ENCODE measurements at places on chromosomes 16 and 17.

DNA sequence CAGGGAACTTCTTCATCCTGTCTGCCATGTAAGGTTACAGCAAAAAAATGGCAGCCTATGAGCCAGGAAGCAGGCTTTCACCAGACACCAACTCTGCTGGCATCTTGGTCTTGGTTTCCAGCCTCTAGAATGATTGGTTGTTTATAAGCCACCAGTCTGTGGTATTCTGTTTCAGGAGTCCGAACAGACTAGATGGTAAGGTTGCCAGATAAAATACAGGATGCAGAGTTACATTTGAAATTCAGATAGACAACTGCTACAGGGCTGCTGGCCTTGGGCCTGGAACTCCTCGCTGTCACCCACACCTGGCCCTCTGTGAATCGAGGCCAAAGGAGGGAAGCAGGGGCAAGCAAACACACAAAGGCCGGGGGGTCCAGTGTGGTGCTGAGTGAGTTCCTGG is 478.8 kb upstream of the CCL2 start:
- DNase-seq: no peak

DNA sequence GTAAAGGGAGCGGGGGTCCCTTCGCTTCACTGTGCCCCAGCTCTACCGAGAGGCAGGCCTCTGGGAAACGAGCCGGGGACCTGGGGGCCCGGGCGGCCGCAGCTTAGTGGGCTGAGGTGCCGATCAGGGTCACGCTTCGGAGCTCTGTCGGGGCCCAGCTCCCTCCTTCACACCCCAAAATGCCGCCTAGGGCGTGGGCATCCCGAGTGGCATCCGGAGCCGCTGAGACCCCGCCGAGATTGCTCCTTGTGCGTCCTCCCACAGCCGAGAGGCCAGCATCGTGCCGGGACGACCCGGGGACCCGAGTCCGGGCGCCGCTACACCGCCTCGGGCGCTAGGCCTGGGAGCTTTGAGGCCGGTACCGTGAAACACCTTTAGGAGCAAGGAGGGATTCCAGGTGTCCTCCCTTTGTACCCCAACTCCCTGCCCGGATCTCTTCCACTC is 1.3 kb downstream of the SALL1 start:
- DNase-seq: no peak

DNA sequence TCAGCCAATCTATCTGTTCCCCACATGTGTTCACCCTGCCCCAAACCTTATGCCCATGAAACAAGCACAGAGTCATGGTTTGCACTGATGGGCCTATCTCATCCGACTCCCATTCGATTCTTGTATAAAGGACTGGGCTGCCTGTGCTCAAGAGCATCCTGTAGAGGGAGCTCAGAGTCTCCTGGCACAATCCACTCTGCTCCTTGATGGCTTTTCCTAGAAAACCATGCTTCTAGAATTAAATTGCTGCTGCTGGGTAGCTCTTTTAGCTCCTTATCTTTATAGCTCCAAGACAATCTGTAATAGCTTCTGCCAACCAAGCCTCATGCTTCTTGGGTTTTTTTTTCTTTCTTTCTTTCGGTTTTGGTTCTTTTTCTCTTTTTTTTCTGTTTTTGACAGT is 9.7 kb downstream of the ZNF19 start:
- DNase-seq: peak; percentile 59

GRCh38 chr17:57522042-57523005 is 222.8 kb downstream of the CCDC182 start:
- DNase-seq: no peak

GRCh38 chr17:57121308-57122042 is 36.4 kb downstream of the AKAP1 start:
- DNase-seq: peak; percentile 56

DNA sequence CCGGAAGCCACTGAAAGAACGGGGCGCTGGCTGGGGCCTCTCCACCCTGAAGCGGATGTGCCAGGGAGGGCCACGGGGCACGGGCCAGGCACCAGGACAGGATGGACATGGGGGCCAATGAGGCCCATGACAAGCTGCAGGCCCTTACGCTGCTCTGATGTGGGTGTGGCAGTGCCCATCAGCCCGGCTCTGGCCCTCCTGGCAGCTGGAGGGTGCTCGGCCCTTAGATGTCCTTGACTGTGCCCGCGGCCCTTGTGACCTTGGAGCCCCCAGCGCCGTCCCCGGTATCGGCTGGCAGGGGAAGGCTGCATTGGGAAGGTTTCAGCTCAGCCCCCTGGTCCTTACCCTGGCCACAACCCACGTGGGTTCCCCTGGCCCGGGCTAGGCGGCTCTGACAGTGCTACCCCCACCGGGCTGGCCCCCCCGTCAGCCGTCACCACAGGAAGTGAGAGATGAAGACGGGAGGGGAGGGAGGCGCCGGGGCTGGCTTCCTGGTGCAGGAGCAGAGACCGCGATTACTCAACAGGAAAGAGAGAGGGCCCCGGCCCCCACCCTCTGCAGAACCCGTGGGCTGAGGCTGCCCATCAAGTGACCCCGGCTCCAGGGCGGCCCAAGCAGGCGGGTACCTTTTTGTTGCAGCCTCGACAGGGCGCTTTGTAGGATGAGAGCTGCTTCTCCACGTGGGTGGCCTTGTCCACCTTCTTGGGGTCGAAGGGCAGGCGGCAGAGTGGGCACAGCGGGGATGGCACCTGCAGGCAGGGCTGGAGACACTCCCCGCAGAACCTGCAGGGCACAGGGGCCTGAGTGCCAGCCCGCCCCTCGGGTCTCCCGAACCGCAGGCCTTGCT is 5.3 kb downstream of the RNF166 start:
- DNase-seq: peak; percentile 78

GRCh38 chr16:85390511-85391174 is 222.5 kb upstream of the GSE1 start:
- no peak for DNase-seq

- DNase-seq: no peak
These were observed 5.5 kb downstream of the SLC38A10 start for GRCh38 chr17:81289627-81290026.

DNA sequence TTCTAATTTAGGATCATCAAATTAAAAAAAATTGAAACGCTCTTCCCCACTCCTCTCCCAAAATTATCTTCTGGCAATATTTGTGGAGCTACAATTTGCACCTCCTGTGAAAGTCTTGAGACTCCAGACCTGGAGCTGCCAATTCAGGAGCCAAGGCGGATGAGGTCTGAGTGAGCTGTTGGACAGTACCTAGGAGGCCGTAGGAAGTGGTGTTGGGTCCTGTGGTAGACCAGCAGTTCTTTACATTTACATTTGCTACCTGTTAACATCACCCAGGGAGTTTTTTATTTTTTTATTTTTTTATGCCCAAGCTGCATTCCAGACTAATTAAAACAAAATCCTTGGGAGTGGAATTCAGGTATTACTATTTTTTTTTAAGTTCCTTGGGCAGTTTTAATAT is 271.0 kb downstream of the PHKB start:
- no peak for DNase-seq

DNA sequence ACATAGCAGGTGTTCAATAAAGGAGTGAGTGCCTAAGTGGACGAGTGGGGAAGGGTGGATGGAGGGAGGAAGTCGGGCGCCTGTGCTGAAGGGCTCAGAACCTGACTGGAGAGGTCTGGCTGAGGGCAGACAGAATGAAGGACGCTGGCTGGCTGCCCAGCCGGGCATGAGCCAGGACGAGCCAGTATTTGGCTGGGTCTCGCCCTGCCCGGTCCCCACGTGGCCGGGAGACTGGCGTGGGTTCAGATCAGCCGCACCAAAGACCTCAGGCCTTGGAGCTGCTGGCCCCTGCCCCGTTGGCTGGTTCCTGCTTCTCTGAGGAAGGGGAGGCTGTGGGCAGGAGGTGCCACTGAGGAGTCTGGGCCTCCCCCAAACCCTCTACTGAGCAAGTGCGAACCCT is 79.8 kb downstream of the ENGASE start:
- DNase-seq: no peak

DNA sequence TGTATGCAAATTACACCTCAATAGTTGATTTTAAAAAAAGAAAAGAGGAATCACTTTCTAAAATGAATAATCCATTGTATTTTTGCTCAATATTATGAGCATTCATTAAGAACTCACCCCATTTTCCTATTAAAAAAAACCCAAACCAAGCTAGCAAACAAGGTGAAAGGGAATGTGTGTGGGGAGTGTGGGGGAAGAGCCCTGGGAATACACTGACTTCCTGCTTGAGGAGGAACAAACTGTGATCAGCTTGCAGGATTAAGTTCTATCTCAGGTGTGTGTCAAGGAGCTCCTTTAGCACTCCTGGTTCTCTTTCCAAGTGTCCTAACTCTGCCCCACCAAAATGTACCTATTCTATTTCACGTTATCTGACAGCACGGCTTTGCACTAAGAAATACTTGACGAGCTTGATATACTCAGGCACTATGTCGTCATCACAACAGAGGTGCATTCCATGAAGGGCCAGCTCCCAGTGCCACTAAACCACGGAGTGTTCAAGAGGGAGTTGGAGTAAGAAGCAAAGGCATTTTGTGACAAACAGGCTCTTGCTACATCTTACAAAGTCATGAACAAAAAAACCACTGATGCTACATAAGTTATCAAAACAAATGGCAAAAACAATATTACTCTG is 73.2 kb downstream of the MYH10 start:
- no peak for DNase-seq

- no peak for DNase-seq
These were observed 19.6 kb downstream of the HMOX2 start for GRCh38 chr16:4495766-4496165.

- no peak for DNase-seq
These were observed 825 bp downstream of the RPTOR start for GRCh38 chr17:80545499-80545826.

DNA sequence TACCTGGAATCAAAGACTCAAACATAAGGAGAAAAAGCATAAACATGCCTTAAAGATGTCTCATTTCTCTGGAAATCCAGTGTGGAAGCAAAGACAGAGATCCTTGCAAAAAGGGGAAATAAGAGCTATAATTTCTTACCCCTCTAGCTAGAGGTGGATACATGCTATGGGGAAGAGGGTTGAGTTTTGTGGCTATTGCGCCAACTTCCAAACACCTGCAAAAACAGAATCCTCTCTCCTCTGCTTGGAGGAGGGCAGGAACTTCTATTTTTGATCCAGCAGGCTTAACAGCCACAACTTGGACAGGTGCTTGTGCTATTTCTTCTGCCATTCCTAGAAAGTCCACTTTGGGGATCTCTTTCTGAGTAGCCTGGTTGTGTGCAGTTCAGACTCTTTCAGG is 21.5 kb upstream of the NUDT7 start:
- DNase-seq: no peak

GRCh38 chr16:86918637-86919036 is 340.3 kb downstream of the FOXL1 start:
- DNase-seq: no peak

GRCh38 chr16:13390093-13390985 is 488.9 kb downstream of the SHISA9 start:
- DNase-seq: no peak

GRCh38 chr17:8859027-8859803 is 8.3 kb downstream of the PIK3R6 start:
- DNase-seq: peak; percentile 34

- no peak for DNase-seq
These were observed 968 bp upstream of the PRKAR1A start for GRCh38 chr17:68511254-68511670.

DNA sequence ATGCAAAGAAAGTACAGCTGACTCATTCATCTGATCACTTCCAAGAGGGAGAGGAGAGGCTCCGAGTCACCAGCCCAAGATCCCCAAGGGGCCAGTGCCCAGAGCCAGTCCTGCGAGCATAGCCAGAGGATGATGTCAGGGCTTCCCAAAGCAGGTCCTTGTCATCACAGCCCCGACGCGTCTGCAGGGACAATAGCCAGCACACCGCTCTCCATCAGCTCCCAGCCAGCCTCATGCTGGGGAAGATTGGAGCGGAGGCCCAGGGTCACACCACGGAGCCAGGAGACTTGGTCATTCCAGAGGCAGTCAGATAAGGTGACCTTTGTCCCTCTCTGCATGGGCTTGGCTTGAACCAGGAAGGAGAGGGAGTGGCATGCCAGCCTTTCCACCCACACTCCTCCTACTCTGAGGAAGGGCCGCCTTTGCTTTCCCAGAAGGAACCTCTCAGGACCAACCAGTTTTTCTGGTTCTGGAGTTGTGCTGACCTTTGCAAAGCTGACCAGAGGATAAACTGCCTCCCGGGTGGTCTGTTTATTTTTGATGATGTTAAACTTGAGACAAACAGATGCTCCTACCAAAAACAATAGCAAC is 58.3 kb upstream of the ARHGAP44 start:
- no peak for DNase-seq

DNA sequence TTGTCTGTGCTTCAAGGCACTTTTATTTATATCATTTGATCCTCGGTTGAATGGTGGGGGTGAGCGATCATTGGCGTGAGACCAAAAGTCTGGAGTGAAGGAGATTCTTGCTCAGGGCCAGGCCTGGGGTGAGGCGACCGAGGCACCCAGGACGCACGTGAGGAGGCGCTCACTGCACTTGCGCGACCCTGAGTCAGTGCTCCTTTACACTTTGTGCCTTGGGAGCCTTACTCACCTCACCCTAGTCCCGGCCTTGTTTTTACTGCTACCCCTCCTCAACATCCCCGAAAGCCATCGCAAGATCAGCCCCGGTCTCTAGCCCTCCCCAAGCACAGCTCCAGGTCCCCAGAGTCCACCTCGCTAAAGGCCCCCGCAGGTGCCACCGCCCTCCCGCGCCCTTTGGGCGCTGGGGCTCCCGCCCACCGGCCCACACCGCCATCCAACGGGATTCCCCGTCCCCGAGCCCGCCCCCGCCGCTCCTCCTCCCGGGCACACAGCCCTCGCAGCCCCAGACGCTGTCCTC is 496 bp downstream of the EZH1 start:
- peak; percentile 67 for DNase-seq

GRCh38 chr16:48430890-48431289 is 45.7 kb upstream of the SIAH1 start:
- DNase-seq: no peak

DNA sequence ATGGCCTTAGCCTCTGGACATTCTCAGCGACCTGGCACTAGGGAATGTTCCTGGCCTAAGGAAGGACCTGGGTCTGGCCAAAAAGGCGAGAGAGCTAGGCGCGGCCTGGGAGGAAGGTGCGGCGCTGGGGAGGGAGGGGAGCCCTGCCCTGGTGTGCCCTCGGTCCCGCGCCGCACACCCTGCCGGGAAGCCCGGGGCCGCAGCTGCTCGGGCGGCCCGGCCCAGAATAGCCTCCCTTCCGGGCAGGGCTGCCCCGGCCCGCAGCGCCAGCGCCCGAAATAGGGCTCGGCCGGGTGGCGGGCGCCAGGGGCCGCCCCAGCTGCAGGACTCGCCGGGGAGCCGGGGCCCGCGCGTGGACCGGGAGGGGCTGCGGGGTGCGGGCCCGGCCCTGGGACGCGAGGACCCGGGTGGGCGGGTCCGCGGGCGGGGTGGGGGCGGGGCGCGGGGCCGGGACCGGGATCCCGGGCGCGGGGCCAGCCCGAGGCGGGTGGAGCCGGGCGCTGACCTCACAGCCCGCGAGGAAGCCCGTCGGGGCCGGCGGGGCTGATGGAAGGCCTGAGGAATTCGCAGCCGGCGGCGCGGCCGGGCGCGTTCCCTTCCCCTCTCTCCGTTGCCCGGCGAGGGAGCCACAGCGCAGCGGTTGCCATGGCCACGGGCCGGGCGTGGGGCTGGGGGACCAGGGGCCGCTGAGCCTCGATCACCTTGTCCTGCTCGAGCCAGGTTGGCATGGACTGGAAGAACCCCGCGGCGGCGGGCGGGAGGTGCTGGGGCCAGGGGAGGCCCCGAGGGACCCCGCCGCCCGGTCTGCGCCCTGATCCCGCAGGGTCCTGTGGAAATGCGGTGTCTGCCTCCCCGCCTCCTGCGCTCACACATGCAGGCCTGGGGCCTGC is 18.1 kb downstream of the SOCS3 start:
- peak; percentile 69 for DNase-seq
